SHP77 treated with DMSO at 0.1 percent for 48 hours (cell line): ENCODE measurements at places on chromosomes 3 and 15.

- DNase-seq, result no peak
These were observed 149.3 kb upstream of the NR2F2 start for GRCh38 chr15:96181217-96181616.

DNA sequence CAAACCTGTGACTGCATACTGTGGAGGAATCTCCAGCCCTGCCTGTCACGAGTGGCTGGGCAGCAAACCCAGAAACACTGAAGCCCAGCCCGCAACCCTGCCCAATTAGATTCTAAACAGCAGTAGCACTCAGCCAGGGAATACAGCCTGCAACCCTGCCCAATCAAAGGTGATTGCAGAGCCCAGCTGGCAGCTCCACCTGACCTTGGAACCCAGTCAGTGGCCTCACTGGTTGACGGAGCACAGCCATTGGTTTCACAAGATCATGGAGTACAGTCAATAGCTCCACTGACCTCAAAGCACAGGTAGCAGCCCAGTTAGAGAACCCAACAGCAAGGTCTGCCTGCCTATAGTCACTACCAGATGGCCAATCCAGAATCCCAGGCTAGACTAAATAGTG is 35.2 kb upstream of the MYLK start:
- no peak for DNase-seq

- no peak for DNase-seq
These were observed 36.3 kb upstream of the FBXL22 start for GRCh38 chr15:63560741-63561448.

DNA sequence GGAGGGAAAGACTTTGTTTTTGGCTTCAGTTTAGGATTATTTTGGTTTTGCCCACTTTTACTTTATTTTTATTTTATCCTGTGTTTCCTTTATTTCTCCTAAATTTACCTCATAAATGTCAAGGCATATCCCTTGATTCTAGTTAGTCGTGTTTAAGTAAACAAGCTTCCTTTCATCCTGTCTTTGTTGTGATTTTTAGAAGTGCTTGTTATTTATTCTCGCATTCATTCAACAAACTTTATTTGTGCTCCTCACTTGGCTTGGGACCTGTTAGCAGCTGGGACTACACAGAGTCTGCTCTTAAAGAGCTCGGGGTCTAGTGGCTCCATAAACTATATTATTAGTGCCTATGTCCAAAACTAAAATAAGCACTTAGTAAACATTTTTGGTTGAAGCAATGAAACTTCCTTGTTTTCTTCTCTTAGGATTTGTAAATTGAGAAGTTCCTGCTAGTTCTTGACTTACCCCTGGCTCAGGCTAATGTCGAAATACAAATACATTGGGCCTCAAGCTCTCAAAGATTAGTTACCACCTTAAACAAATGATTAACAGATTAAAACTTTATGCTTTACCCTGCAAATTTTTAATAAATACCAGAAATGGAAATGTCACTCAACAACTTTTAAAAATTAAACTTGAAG is 19.0 kb upstream of the DMXL2 start:
- no peak for DNase-seq

GRCh38 chr3:107598926-107599771 is 76.4 kb downstream of the BBX start:
- peak; percentile 34 for DNase-seq

DNA sequence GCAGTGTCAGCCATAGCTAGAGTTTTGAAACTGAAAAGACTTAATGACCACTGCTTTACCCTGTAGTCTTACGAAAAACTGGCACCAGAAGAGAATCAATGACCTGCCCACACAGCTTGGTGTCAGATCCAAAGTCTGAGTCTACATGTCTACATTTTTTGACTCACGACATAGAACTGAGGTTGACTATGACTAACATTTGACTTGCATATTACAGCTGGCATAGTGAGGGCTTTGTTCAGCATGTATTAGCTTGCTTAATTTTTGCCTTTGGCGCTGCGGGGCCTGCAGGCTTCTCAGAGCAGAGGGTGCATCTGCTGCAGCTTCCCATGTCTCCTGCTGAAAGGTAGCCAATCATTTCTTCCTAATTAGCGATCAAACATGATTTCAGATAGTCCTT is 167.0 kb downstream of the EBLN2 start:
- DNase-seq, result no peak

DNA sequence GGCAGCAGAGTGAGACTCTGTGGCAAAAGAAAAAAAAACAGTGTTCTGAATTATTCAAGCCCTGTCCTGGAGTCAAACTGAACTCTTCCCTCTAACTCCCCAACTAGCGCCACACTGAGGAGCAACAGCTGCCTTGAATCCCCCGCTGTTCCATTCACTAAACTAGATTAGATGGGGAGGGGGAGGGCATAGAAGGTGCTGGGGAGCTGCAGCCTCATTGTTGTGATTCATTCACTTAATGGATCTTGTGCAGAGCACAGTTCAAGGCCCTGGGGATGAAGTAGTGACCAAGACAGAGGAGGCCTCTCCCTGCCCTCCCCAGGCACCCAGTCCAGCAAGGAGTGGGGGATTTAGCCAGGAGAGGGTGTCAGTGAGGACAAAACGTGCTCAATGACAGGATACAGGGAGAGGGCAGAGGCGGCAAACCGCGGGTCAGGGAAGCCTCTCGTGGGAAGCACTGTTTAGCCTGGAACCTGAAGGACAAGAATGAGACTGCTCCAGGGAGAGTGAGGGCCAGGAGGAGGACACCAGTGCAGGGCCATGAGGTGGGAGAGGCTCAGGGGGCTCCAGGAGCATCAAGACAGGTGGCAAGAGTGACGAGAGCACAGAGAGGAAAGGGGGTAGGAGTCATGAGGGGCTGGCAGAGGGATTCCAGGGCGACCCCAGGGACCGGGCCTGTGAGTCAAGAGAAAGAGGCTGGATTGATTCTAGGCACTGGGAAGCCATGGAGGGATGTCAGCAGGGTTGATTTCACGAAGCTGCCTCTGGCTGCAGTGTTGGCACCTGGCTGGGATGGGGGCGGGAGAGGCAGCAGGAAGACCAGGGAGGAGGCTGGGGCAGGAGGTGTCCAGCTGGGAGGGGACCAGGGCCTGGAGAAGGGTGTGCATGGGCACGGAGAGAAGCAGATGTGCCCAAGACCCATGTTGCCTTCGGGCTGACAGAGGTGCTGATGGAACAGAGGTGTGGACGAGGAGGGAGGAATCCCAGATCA is 31.4 kb downstream of the ALS2CL start:
- no peak for DNase-seq

- no peak for DNase-seq
These were observed 791.6 kb upstream of the ARRDC4 start for GRCh38 chr15:97168704-97169475.

DNA sequence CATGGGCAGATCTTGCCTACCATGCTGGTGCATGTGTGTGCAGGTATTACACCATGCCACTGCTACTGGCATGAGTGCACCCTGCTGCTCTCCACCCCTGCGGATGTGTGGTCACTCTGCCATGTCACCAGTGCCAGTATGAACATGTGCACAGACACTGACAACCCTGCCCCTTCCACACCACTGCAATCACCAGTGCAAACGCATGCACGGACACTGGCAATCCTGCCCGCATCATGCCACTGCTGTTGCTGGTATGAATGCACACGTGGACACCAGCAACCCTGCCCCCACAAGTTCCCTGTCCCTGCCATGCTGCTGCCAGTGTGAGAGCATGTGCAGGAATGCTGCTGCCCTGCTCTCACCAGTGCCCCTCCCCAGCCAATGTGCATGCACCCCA is 24.8 kb upstream of the TUBGCP5 start:
- no peak for DNase-seq

GRCh38 chr15:67854358-67854757 is 14.5 kb upstream of the RNU6-1 start:
- no peak for DNase-seq

DNA sequence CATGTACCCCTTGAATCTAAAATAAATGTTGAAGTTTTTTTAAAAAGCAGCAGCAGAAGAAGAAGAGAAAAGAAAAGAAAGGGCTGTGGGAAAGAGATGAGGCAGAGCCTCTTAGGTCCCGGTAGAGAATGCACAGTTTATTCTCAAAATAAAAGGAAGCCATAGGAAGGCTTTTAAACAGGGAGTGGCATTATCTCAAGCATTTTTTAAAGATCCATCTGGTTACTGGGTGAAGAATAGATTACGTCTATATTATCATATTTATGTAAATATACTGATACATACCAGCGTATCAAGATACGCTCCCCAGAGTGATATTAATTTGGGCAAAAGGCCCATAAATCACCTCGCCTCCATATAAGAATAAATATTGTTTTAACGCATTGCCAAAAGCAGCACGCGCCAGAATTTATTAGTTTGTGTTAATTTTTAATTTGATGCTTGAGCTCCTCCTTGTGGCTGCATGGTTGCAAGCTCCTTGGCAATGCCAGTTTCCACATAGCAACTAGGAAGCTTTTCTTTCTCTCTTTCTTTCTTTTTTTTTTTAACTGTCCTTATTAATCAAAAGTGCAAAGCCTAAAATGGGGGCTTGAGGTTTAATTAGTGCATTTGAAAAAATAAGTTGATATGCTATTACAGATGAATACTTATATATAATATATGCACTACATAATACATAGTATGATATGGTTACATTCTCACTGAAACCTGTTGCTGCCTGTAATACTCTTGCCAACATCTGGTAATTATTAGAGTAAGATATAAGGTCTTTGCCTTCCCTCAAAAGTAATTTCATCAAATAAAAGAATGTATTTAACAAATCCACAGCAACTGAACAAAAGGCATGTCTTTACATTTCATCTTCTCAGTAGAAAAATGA is 242.8 kb upstream of the UBE2E2 start:
- DNase-seq, result peak; percentile 13

GRCh38 chr3:13125092-13126015 is 52.1 kb upstream of the IQSEC1 start:
- DNase-seq, result no peak

DNA sequence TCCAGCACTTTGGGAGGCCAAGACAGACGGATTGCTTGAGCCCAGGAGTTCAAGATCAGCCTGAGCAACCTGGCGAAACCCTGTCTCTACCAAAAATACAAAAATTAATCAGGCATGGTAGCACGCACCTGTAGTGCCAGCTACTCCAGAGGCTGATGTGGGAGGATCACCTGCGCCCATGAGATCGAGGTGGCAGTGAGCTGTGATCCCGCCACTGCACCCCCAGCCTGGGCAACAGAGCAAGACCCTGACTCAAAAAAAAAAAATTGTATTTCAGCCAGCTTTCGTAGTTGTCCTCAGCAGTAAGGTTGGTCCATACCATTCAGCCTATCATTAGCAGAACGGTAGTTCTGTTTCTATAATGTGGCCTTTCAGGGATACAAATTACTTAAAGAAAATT is 66.6 kb upstream of the FURIN start:
- DNase-seq, result no peak

DNA sequence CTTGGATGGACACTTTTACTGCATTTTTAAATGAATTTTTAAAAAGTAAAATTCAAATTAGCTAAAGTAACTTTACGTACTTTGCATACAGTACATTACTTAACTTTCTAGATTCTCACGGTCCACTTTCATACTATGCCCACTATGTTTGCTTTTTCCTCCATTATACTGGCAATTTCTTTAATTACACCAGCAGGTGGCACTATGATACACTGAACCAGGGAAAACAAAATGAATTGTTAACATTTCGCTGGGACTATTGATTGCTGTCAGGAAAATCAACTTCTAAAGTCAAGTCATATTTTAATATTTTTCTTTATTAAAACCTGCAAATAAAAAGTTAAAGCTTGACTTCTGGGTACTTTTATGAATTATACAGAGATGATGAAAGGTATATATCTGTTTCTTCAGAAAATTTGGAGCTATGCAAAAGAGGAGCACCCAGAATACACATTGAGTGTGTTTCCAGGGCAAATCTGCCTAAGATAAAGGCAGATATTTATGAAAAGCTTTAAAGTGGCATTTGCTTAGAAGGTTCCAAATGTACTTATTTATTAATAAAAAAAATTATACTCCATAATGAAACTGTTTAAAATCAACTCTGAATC is 21.8 kb upstream of the POU1F1 start:
- peak; percentile 11 for DNase-seq

- DNase-seq, result no peak
These were observed 15.9 kb upstream of the ACAD9 start for GRCh38 chr3:128863560-128863959.

DNA sequence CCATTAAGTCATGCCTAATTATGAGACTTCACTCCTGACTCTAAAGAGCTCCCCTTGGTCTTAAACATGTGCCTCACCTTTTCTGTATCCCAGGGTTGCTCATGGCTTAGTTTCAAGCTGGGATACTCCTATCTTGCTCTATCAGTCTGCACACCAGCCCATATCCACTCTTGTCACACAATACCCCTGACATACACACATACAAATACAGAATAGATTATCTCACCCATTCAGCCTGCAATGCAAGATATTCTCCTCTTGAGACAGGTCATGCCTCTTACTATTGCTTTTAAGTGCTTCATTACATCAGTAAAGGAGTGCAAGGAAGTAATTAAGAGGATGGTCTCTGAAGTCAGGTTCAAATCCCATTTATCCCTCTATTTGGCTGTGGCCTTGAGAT is 587.3 kb downstream of the IGSF11 start:
- no peak for DNase-seq

GRCh38 chr15:57035664-57036063 is 117.2 kb downstream of the TCF12 start:
- DNase-seq, result no peak

GRCh38 chr15:56725386-56725785 is 7.9 kb downstream of the ZNF280D start:
- no peak for DNase-seq

GRCh38 chr15:81375461-81375860 is 1.4 kb upstream of the TMC3 start:
- DNase-seq, result no peak

DNA sequence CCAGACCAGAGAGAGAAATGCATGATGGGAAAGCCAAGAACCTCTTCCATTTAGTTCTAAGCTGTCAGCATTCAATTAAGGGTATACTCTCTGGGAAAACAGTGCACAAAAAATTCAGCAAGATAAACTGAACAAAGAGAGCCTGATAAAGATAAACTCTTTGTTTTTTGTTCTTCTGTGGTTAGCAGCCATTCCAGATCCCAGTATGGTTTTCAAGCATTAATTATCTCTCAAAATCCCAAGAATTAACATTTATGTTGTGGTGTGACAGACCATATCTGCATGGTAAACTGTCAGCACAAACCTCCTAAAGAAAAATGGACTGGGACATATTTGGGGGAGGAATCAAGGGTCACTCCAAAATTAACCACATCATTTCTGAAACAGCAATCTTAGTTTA is 124.0 kb upstream of the LRRN1 start:
- DNase-seq, result no peak

DNA sequence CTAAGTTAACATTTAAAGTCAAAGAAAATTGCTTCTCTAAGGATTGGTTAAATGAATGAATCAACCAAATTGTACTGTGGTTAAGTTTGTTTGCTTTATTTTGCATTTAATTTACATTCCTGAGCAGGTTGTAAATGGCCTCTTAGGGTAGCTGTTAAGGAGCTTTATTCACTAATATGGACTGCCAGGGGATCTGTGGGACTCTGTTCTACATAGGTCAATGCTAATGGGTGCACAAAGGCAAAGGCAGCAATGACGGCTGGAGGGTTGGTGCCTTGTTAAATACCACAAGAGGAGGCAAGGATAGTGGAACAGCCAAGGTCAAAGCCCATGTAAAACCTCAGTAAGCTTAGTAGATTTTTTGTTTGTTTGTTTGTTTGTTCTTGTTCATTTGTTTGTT is 89.3 kb upstream of the P2RY1 start:
- DNase-seq, result no peak

- no peak for DNase-seq
These were observed 35.4 kb downstream of the CD200R1L start for GRCh38 chr3:112811131-112811884.
